ENCODE measurements at places on chromosomes 7 and 10.

DNA sequence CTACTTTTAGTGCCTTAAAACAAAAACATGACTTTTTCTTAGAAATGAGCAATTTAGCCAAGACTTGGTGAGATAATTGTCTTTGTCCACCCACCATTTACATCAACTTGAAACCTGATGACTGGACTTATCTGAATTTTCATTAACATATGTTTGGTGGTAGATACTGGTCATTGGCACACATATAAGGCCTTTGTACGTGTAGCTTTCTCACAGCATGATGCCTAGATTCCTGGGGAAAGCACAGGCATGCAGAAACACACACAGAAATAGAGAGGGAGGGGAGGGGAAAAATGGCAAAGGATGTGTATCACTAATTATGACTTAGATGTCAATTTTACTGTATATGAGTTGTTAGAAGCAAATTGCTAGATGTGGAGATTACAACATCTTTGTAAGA lies 488.4 kb downstream of the NXPH1 start:
- DNase-seq, result no peak

DNA sequence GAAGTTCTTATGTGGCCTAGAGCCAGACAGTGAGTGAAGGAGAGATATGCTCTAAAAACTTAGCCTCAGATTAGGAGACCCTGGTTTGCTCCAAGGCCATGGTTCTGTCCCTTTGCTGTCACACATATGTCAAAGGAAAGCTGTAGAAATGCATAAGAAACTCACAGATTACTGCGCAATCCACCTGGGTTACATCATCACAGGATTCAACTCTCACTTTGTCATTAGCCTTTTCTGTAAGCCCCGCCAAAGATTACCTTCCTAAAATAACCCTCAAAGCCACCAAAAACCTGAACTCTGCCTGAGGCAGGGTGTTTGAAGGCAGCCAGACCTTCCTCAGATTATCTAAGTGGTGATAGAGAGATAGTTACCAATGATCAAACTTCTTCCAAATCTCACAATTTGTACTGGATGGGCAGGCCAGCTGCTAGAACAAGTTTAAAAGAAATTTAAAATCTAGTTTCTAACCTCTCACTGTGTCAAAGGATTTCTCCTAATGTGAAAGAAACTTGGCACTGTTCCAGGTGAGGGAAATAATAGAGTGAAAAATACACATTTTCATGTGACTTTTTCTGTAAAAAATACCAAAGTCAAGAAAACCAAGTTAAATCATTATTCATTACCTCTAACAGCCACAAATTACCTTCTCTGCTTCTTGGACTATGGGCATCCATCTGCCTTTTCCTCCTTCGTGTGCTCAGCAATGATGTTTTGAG lies 567.2 kb downstream of the SUGCT start:
- DNase-seq, result no peak

GRCh38 chr7:98621573-98622482 lies 4.7 kb downstream of the NPTX2 start:
- no peak for DNase-seq

DNA sequence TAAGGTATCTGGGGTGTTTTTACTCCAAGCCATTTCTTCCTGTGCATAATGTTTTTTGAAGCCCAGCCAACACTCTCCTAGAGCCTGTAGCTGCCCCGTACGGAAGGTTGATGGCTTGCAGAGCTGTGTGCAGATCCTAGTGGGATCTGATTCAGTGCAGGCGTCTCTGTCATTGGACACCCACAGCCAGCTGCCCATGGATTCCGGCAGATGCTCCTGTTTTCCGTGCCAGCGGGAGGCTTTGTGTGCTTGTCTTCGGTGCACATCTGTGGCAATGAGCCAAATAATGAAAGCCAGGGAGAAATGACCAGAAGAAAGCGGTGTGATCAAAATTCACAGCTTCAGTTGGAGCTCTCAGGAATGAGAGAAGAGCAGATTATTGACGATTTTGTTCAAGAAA lies 426.4 kb downstream of the TYW1 start:
- no peak for DNase-seq

DNA sequence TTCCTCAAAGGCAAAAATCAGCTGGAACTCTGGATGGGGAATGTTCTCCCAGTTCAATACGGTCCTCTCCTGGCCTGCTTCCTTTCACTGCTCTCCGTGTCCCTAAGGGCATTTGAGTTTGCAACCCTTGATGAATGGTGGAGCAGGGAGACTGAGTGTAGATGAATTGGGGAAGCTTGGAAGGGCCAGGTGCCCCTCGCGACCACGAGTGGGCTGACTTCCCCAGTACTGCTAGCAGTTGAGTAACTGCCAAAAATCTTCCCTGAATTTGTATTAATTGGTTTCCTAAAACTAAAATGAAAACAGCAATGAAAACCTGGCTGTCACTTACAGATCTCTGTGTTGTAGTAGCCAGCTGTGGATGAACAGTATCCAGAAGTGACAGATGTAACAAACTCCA lies 13.6 kb downstream of the IRF5 start:
- DNase-seq, result no peak

DNA sequence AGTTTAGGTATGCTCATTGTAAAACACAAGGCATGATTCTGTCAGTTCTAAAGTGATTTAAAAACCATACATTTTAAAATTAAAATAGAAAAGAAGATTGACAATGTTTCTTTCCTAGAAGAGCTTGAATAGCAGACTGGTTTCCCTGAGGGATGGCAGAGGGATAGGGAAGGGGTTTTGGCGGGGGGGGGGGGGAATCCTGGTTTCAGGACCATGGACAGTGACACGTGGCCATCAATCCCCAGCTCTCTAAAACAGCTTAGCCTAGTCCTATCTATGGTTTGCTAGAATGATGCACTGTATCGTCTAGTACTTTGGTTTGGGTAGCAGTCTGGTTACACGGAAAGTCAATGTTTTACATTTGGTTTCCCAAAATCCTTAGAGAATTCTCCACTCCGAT lies 88.7 kb downstream of the PHYHIPL start:
- DNase-seq, result no peak

- DNase-seq, result no peak
Measured at GRCh38 chr7:127946111-127946510, 85.1 kb downstream of the LRRC4 start.

- no peak for DNase-seq
Measured at GRCh38 chr7:130926001-130926691, 192.1 kb upstream of the KLF14 start.

- DNase-seq, result no peak
Measured at GRCh38 chr7:110885474-110885873, 205.5 kb upstream of the LRRN3 start.

DNA sequence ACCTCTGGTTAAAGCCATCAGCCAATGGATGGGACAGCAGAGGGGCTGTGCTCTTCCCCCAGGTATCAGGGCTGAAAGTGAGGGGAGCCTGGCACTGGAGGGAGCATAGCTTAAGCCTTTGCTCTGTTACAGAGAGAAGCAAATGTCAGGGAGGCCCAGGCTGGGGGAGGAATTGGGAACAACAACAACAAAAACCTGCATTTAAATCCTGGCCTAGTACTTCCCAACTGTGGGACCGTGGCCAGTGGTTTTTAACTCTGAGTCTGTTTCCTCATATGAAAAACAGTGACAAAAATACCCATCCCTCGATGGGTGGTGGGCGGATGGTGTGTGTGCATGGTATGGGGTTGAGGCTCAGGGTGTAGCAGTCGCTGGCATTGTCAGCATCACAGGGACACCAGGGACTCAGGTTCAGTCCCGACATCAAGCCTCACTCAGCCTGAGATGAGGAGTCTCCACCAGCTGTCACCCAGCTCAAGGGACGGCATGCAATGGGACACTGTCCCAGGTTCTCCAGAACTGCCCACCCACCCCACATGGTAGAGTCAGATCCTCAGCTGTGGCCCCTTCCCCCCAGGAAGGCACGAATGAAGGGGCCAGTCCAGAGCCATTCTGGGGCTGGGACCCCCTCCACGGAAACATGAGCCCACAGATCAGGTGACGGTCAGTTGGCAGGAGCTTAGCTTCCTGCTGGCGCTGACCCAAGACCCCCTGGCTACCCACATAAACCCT lies 74.5 kb downstream of the AFAP1L2 start:
- no peak for DNase-seq

GRCh38 chr7:107167483-107168232 lies 1.1 kb upstream of the HBP1 start:
- peak; percentile 62 for DNase-seq

DNA sequence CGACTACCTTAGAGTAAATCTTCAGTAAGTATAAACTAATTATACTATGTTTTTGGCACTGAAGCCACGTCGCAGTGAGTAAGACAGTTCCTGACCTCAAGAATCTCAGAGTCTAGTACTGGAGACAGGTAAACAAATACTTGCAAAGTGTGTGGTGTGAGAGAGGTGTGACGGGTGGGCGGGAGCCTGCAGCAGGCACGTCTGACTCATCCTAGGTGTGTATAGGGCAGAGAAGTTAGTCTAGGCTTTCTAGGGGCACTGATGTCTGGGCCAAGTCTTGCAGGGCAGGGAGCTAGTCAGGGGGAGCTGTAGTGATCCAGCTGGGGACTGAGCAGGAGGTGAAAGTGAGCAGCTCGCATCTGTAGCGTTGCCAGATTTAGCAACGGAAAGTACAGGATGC lies 35.9 kb upstream of the SFTPD start:
- DNase-seq, result no peak

GRCh38 chr7:133484086-133484485 lies 231.2 kb downstream of the EXOC4 start:
- peak; percentile 99 for DNase-seq

DNA sequence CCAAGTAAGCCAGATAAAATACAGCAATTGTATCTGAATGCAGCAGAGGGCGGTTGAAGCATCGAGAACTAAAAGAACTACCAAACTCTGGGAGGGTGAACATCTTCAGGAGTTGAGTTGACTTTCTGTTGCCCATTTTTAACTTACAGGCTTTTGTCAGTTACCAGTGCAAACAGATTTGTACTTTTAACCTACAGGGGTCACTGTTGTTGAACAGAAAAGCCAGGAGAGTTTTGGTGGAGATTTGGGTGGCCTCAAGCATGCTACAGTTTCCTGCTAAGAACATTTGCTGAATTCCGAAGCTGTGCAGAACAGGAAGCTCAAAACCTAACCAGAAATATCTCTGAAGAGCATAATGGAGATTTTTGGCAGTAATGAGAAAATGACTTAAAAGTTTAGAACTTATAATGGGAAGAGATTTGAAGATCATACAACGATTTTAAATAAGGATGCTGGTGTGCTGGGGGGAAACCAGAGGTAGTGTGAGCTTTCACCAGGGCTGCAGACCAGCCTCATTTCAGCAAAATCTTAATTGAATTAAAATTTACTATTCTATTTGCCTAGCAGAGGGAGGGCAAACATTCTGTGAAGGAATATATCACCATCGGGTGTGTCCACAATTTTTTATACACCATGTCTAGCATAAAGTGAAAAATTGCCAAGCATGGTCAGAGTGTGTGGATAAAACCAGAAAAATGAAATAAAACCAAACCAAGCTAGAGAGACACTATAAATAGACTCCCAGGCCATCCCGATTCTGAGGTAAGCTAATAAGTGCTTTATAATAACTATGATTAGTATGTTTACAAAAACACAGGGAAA lies 208.6 kb upstream of the CCDC6 start:
- DNase-seq, result peak; percentile 31

- DNase-seq, result no peak
Measured at GRCh38 chr7:46600340-46600739, 679.3 kb upstream of the IGFBP3 start.

- DNase-seq, result no peak
Measured at GRCh38 chr10:24894309-24894708, 58.1 kb downstream of the PRTFDC1 start.

DNA sequence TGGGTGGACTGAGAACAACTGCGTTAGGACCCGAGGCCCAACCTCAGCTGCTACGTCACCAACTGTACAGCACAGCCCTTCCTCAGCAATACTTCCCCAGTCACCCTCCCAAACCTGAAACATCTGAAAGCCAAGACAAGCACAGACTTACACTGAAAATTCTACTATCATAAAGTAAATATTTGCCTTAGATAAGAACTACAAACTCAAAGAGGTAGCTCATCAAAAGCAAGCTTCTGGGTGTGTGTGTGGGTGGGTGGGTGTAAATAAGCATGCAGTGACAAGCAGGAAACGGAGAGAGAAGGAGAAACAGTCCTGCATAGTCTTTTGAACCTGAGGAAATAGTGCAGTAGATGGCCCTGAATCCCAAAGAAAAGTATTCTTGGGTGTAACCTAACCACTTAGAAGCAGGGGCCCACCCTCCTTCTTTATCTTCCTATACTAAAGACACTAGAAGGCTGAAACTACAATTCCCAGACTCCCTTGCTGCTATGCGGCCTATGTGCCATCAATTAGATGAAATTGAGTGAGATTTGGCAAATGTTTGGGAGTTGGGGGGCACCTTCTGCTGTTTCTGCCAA lies 18.7 kb downstream of the SLC25A13 start:
- no peak for DNase-seq

GRCh38 chr10:110772454-110773025 lies 99.2 kb upstream of the PDCD4 start:
- DNase-seq, result no peak

DNA sequence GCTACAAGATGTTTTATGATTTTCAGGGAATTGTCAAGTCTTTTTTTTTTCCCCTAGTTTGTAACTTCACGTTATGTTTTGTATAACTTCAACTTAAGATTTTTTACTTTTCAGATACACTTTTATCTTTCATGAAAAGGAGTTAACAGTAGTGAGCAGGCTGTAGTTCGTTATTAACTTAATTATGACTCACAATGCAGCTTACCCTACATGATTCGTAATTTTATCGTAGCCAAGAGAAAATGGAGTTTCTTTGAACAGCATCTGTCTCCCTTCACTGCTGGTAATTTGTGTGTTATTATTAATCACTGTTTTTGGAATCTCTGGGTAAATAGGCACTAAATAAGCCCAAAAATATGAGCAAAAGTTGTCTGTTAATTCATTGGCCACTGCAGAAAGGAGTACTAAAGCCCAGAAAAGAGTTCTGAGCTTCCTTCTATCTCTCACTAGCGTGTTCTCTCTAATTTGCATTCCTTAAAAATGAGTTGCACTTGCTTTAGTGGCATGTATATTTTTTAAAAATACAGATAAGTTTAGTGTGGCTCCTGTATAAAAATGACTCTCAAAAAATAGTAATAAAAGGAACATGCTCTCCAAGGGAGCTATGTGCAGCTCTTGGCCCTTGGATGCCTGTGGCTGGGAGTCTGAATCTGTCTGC lies 36.1 kb downstream of the RALA start:
- no peak for DNase-seq

DNA sequence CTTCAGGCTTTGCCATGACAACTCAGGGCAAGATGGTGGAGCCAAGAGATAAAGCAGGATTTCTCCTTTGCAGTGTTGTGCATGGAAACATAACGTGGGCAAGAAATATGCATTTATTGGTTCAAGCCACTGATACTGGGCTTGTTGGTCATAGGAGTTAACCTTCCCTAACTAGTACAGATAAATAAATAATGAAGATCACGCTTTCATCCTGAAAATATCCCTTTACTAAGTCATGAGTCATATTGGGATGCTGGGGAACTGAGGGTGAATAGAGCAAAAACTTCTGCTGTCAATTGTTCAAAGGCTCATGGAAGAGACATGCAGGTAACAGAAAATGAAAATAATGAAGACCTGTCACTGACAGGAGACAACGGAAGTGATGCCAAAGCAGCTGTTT lies 55.5 kb downstream of the TES start:
- no peak for DNase-seq

- DNase-seq, result no peak
Measured at GRCh38 chr10:1085258-1085657, 29.1 kb downstream of the WDR37 start.

GRCh38 chr10:116756277-116756676 lies 13.9 kb upstream of the HSPA12A start:
- no peak for DNase-seq

- DNase-seq, result no peak
Measured at GRCh38 chr7:130648580-130648979, 20.0 kb downstream of the COPG2 start.

- peak; percentile 4 for DNase-seq
Measured at GRCh38 chr7:145848691-145849090, 267.9 kb upstream of the CNTNAP2 start.

- DNase-seq, result no peak
Measured at GRCh38 chr7:155236386-155236785, 61.3 kb upstream of the INSIG1 start.

Data from Jurkat, Clone E6-1 (cell line).